Activated T-cell treated with anti-CD3 and anti-CD28 coated beads for 1 hour (primary cell): ENCODE measurements at places on chromosomes 11 and 22.

DNA sequence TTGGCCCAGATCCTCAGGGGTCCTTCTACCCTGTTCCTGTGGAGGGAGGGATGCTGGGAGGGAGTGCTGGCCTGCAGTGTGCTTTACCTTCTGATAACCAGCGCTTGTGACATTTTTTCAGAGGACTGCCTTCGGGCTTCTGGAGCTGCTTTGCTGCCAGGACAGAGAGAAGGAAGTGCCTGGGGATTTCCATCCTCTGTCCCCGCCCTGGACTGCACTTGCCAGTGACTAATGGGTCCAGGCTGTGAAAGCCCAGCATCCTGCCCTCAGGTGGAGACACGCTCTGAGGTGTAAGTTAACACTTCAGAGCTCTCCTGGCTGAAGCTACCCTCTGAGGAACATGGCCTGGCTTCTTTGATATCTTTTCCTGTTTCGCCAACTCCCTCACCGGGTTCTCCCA is 158.7 kb upstream of the SYT13 start:
- DNase-seq, result no peak

GRCh38 chr11:13222285-13222684 is 55.3 kb upstream of the BMAL1 start:
- no peak for DNase-seq

- no peak for DNase-seq
Observed at GRCh38 chr22:22556995-22557925, 1.8 kb downstream of the PRAME start.

GRCh38 chr22:50175921-50176849 is 5.7 kb downstream of the PANX2 start:
- DNase-seq, result no peak

GRCh38 chr11:79287952-79288351 is 152.9 kb downstream of the TENM4 start:
- DNase-seq, result no peak

GRCh38 chr11:110654456-110654855 is 57.8 kb downstream of the ARHGAP20 start:
- no peak for DNase-seq

DNA sequence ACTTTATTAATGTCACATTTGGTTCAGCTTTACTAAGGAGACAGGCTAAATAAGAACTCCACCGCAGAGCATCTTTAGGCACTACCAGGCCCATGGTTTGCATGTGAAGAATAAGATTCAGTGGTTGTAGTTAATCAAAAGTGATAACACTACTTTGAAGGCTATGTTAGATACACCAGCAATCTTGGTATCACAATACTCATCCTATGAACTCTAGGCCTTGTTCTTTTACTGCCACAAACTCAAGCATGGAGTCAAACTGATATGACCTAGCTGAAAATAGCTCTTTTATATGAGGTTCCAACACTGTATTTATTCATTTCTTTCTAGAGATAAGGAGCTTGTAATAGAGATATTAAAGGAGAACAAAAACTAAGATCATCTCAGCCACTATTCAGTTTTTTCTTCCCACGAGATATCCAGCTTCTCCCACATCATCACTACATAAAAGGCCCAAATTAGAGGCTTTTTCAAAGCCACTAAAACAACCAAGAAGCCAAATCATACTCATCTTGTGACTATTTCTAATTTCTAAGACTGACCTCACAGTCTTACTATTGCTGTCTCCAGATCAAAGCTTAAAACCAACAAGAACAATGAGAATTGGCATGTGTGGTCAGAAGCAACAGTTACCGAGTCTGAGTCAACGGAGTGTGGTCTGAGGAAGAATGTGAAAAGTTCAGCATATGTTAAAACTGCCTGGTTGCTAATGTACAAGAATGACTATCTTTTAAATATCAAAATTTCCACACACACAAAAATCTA is 25.1 kb upstream of the GUCY1A2 start:
- no peak for DNase-seq

DNA sequence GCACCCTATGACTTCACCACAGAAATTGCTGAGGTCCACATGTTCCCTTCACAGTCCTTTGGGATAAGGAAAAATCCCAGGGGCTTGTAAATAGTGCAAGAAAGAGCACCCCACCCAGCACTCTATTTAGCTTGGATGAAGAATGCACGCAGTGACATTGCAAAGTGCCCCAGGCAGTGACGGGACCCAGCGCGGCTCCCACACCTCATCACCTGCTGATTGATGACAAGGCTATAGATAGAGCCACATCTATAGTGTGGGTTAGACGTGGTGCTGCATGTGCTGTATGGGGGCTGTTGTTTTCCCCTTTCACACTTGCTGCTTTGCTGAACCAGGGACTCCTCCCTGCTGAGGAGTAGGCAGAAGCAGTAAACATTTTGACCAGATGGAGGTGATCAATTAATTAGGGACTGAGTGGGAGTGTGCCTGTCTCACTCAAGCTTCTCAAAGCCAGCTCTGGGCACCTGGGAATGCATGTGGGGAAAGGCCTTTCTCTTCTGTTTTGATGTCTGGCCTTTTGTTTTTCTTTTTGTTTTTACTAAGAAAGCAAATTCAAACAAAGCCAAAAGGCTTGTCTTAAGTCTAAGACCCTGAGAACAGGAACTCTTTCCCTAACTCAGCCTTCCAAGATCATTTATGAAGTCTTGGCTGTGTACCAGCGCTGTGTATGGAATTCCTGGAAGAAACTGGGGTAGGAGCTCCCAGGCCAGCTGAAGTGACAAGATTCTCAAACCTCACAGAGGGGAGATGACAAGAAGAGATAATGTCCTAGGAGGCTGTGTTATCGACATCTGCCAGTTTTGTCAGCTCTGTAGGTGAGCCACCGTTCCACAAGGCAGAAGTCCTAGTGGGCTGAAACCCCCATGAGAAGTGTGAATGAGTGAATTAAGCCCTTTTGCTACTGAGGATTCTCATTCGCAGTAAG is 219.7 kb downstream of the BARX2 start:
- DNase-seq, result no peak

DNA sequence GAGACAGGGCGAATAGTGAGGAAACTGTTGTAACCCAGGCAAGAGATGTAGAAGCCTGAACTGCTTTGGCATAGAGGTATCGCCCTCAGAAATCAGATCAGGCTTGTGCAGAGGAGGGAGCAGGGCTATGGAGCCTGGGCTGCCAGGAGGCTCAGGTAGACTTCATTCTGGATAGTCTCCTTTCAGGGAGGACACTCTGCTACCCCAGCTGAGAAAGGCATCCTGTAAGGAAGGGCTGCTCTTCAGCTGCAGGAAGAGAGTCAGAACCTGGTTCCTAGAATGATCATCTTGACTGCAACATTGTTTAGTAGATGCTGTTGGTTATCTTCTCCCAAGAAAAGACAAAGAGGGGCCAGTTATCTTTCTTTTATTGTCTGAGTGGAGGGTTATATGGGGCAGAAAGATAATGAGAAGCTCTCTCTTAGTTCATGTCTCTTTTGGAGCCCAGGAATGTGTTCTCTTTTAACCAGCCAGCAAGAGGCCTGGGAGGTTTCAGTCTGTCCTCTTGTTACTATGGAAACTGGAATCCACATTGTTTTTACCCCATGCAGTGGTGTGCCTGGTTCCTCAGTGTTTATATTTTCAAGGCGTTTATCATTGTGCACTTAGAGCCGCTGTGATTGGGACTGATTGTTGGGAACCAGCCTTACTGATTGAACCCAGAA is 95.7 kb downstream of the STIM1 start:
- DNase-seq, result no peak

DNA sequence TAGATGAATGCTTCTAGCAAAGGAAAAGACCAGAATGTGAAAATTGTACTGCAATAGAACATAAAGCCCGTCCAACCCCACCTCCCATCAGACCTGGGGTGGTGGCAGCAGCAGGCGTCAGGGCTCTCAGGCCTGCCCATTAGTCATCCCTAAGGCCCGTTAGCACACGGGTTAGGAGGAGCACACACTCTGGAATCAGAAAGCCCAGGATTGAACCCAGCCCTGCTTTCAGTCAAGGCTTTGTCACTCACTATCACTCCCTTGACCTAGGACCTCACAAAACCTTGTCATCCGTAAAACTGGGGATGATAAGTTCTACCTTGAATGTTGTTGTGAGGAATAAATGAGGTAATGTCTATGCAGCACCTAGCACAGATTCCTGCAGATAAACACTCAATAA is 26.9 kb downstream of the MICAL3 start:
- DNase-seq, result no peak

DNA sequence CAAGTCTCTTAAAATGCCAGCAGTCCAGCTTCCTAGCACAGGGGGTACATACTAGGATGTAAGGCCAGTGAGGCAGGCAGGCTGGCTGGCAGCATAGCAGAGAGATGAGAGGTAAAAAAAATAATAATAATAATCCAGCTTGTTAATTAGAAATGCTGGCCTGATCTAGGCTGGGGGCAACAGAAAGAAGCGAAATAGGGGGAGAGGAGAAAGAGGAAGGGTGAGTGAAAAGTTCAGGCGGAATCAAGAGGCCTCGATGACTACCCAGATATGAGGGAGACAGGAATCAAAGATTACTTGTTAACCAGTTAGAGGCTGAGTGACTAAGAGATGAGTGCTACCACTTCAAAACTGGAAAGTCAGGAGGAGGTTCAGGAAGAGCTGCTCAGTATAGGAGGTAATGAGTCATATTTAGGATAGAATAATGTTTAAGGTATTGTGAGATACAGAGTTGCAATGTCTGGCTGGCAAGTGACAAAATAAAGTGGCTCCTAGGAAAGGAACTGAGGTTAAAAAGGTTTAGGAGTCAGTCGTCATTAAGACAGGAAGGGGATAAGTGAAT is 2.8 kb downstream of the ALKBH8 start:
- DNase-seq, result no peak

GRCh38 chr22:45645526-45646414 is 25.9 kb upstream of the ATXN10 start:
- peak; percentile 68 for DNase-seq

- no peak for DNase-seq
Observed at GRCh38 chr22:29377979-29378378, 10.4 kb downstream of the AP1B1 start.

DNA sequence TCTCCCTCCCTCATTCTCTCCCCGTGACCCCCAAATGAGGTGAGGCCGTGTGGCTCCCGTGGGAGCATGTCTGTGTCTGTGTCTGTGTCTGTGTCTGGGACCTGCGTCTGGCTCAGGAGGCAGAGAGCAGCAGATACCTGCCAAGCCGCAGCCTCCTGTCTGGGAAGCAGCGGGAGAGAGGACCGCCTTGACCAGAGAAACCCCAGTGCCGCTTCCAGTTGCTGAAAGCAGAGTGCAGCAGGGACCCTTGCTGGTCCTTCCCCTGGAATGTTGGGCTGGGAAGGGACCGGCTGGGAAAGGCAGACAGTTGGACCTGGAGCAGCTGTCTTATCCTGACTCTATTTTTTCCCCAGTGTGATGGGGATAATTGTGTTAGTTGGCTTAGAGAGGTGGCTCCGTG is 525 bp downstream of the CSDC2 start:
- DNase-seq, result no peak

GRCh38 chr11:86180423-86180822 is 64.1 kb upstream of the EED start:
- DNase-seq, result no peak

- DNase-seq, result no peak
Observed at GRCh38 chr11:119481667-119482400, 58.9 kb upstream of the THY1 start.

GRCh38 chr11:31884080-31884479 is 73.0 kb upstream of the PAX6 start:
- no peak for DNase-seq

- no peak for DNase-seq
Observed at GRCh38 chr11:398826-399225, 4.8 kb downstream of the PKP3 start.

GRCh38 chr22:40002935-40003715 is 8.4 kb downstream of the FAM83F start:
- no peak for DNase-seq

DNA sequence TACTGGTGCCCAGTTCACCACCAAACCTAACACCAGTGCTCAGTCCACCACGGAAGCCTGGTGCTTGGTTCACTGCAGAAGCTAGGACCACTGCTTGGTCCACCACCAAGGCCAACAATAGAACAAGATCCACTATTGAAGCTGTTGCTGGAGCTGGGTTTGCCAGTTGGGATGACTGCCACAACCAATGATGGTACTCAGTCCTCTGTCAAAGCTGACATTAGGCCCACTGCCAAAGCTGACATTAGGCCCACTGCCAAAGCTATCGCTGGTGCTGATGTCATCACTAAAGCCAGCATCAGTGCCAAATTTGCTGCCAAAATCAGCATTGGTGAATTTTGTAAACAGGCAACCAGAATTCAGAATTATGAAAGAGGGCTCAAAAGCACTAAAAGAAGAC is 1850.2 kb upstream of the RAG2 start:
- no peak for DNase-seq

DNA sequence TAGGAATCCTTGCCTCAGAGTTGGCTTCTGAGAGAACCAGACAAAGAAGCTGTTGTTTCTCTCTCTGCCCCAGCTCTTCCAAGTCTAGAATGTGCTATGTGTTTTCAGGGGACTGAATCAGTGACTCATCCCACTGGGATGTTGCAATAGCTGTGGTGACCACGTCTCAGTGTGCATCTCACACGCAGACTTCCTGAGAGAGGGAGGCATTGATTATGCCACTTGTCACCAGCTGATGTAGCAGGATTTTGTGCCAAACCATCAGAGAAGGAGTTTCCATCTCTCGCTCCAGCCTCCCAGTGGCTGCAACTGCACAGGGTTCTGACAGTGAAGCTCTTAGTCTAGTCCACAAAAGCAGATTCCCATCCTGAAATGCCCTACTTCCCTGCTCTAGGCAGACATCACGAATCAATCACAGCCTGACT is 455.8 kb downstream of the MIAT start:
- DNase-seq, result no peak

DNA sequence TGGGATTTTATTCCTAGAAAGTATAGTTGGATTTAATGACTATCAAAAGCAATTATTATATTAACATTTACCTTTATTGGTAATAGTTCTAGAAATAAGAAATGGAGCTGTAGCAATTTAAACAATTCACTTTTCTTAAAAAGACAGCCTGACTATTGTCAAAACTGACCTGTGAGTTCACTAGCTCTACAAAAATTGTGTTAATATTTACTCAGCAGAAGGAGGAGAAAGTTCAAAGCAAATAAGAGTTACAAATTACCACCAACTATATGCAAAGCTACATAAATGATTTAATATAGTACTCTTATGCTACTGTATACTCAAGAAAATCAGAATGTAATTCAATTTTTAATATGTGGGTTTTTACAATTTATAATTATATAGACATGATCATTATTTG is 310.0 kb downstream of the DCDC1 start:
- no peak for DNase-seq

GRCh38 chr11:95931916-95932315 is 8.0 kb upstream of the MTMR2 start:
- no peak for DNase-seq

- no peak for DNase-seq
Observed at GRCh38 chr11:4072668-4073285, 21.8 kb upstream of the RRM1 start.
